Colonic mucosa (tissue), 4 donors: ENCODE measurements at places on chromosomes 6 and 20. TPM values are rescaled to one million over a fixed set of nuclear protein-coding genes. Genes with fewer than 3 reads are reported as not detected.

ARMH2 gene
- total RNA-seq: not detected

DNA sequence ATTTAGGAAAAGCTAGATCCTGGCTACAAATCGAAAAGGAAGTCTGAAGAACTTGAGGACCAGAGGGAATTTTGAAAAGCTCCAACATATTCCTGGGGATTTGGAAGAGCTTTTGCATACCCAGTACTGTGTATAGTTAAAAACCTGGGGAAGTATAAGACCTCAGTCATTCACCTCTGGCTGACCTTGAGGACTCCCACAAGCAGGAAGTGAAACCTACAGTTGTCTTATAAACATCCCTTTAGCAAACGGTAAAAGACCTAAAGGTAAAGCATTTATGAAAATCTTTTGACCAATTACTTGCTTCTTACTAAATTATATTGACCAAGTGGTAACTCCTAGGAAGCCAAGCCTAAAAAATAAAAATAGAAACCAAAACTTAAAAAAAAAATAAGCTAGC lies 175.0 kb downstream of the HAO1 start:
- DNase-seq: no peak

- DNase-seq: no peak
Measured at GRCh38 chr6:100461278-100461916, 3.3 kb downstream of the SIM1 start.

GRCh38 chr6:14119784-14120183 lies 2.2 kb downstream of the CD83 start:
- no peak for DNase-seq

GRCh38 chr6:33925936-33926335 lies 122.1 kb upstream of the MLN start:
- DNase-seq: no peak

CRISP2 gene
- not detected for total RNA-seq

ENPP4 gene
- total RNA-seq: 28.4 TPM

GRCh38 chr20:35093267-35093884 lies 769 bp upstream of the TRPC4AP start:
- no peak for DNase-seq

GRCh38 chr6:84282550-84282949 lies 55.1 kb upstream of the CEP162 start:
- DNase-seq: no peak

TREML2 gene
- total RNA-seq: 0.11 TPM

FAXC gene
- 0.44 TPM for total RNA-seq

GRCh38 chr6:13355043-13355945 lies 27.0 kb upstream of the TBC1D7 start:
- no peak for DNase-seq

ACSS1 gene
- total RNA-seq: 29.0 TPM

DBNDD2 gene
- total RNA-seq: 109 TPM

GRCh38 chr6:38525888-38526287 lies 113.8 kb downstream of the BTBD9 start:
- no peak for DNase-seq

DNA sequence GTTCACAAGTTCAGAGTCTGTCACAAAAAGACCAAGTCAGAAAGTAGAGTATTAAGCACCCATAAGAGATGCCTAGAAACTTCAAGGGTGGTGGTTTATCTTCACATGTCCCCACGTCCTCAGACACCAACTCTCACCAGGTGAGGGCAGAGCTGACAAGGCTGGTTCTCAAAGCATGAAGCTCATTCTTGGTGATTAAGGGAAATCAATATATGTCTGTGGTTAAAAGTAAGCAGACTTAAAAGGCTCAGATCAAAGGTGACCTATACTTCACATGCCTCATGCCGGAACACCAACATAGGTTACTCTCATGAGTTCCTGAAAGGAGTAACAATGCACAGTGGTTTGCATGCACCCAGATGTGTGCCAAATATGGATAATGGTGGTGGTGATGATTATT lies 27.0 kb downstream of the IL17A start:
- DNase-seq: no peak

SLA2 gene
- 0.59 TPM for total RNA-seq

CDS2 gene
- total RNA-seq: 31.7 TPM

DNA sequence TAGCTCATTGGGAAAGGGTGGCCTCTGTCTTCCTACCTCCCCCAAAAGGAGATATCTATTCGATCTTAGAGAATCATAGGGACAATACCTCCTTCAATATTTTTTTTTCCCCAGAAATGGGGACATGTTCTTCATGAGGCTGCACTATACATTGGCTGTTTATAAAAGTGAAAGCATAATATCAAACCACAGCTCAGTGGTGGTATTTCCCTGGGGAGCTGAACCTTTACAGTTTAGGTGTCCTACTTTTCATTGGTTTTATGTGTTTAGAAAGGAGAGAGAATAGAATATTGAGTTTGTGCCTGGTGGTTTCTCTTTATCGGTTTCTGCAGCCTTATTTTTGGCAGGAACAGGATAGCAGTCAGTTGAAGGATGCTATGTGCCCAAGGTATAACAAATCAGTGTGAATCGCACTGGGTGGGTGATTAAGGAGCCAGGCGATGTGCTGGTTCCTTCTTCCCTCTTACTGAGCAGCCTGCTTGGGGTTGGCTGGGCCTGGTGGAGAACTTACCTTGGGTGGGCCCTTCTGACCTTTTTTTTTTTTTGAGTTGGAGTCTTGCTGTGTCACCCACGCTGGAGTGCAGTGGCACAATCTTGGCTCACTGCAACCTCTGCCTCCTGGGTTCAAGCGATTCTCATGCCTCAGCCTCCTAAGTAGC lies 25.2 kb downstream of the UST start:
- DNase-seq: no peak

DNA sequence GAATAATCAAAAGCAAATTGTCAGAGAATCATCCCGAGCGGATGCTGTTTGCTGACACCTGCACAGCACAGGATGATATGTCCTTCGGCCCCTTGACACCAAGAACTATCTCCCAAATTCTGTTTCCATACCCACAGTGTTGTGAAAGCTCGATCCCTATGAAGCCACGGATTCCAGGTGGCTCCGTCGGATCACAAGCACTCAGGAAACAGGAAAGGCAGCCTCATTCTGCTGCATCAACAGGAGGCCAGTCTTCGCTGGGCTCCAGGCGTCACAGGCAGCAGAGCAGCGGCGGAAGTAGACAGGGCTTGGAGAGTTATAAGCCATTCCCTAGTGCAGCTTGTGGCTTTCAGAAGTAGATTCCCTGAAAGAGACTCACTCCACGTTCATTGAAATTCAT lies 342.3 kb downstream of the C6orf118 start:
- no peak for DNase-seq

DNA sequence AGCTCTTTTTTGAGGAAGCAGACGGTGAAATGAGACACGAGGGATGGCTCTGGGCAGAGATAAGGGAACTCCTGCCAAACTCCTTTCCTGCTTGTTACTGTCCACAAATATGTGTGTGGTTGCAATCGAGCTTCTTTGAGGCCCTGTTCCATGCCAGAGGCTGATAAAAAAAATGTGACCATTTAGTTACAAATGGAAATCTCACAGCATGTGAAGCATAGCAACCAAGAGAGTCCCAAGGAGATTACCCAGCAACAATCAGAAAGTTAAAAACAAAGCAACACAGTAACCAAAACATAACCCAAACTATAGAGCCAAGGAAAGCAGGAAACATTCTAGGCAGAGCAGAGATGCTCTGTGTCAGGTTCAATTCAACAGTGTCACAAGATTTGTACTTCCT lies 35.4 kb upstream of the HMGN3 start:
- DNase-seq: no peak

DNA sequence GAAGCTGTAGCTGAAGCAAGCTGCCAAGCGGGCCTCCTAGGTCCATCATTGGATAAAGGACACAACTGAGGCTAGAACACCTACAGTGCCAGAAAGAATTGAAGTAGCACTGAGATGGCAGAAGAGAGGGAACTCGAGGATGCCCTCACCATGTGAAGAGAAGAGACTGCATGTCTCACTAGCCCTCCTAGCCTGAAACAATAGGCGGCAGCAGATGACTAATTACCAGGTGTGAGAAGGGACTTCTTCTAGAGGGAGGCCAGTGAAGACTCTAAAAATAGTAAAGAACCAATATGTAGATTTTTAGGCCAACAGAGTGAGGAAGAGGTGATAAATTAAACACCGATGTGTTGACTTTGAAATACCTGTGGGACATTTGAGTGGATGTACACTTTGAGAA lies 50.3 kb downstream of the LGSN start:
- DNase-seq: no peak

GRCh38 chr20:57622579-57623381 lies 2.6 kb upstream of the ZBP1 start:
- DNase-seq: peak; percentile 76

GRCh38 chr6:20811109-20811761 lies 277.0 kb downstream of the CDKAL1 start:
- DNase-seq: no peak

KCNK17 gene
- total RNA-seq: not detected

DNA sequence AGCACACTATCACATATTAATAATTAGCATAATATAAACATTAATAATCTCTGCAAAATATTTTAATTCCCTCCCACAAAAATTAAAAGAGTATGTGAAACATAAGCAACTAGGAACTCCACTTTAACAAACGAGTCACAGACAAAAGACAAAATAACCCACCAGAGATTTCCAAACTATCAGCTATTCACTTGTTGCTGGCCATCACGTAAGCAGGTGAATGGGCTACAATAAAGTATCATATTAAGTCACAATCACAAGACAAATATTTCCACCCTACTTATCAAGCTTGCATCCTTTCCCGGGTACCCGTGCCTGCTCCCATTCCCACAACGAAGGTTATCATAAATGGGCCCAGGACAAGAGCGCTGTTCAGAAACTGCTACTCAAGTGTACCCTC lies 2.5 kb downstream of the HDAC2 start:
- DNase-seq: no peak

- DNase-seq: no peak
Measured at GRCh38 chr6:57109880-57110279, 19.9 kb downstream of the ZNF451 start.

RGS17 gene
- 0.53 TPM for total RNA-seq

DNA sequence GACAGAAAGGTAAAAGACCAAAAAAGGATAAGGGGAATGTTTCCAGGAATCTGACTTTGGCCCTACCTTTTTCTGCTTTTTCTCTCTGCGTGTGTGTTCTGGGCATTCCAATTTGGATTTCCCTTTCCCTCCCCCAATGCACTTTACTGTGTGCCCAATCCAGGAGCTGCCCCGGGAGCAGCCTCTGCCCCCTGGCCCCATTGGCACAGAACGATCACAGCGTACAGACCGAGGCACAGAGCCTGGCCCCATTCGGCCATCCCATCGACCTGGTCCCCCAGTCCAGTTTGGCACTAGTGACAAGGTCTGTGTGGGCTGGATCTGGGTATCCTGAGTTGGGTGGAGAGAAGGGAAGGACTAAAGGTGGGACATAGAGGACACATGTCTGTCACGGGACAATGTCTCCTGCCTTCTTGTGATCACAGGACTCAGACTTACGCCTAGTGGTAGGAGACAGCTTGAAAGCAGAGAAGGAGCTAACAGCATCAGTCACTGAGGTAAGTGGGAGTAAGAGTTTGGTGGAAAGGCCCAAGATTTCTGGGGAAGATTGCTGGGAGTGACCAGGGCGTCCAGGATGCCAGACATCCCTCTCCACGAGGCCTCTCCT lies 14.6 kb downstream of the PRRC2A start:
- no peak for DNase-seq

- no peak for DNase-seq
Measured at GRCh38 chr6:131683479-131683878, 17.7 kb downstream of the OR2A4 start.

GRCh38 chr6:32166411-32167061 lies 2.1 kb downstream of the EGFL8 start:
- no peak for DNase-seq

- DNase-seq: no peak
Measured at GRCh38 chr20:51439160-51439689, 103.3 kb downstream of the NFATC2 start.

DNA sequence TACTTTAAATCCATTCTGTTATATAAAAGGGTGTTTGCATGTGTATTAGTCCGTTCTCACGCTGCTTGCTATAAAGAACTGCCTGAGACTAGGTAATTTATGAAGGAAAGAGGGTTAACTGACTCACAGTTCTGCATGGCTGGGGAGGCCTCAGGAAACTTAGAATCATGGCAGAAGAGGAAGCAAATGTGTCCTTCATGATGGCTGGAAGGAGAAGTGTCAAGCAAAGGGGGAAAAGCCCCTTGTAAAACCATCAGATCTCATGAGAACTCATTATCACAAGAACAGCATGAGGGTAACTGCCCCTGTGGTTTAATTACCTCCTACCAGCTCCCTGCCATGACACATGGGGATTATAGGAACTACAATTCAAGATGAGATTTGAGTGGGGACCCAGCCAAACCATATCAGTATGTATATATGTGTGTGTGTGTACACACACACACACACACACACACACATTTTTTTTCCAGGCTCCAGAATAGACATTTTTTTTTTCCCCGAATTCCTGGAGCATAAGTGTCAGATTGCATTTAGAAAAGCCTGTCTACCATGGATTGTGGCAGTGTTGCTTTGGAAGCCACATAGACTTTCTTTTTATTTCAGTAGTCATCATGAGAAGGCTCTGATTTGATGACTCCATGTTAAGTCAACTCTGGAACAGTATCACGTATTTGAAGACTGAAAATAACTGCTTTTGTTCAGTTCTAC lies 31.5 kb downstream of the KDM1B start:
- no peak for DNase-seq

DNA sequence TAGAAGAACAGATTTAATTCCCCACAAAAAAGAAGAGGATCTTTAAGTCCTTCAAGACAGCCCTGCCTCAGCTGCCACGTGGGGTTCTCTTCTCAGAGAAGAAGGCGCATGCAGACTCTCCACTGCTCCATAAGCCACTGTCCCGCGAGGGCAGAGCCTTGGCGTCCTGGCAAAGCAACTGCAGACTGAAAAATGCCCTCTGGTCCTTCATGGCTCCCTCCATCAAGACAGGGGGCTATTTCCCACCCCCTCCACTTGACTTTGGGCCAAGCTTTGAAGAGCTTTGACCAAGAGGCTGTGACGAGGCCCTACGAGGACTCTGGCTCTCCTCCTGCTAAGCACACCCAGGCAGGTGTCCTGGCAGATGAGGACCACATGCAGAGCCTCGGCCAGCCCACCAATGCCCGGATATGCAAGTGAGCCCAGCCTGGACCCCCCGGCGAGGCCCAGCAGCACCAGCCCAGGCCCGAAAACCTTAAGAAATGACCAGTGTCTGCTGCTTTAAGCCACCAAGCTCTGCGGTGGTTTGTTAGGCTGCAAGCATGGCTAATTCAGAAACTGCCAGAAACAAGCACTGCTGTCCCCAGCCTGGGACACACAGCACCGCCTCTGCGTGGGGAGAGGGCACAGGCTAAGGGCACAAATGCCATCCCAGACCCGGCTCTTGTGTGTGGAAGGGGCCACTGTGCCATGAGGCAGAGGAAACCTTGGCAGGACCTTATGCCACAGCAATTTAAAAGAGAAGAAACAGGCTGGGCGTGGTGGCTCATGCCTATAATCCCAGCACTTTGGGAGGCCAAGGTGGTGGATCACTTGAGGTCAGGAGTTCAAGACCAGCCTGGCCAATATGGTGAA lies 16.1 kb downstream of the GMEB2 start:
- no peak for DNase-seq
